ENCODE measurements at places on chromosomes 13 and 19.

DNA sequence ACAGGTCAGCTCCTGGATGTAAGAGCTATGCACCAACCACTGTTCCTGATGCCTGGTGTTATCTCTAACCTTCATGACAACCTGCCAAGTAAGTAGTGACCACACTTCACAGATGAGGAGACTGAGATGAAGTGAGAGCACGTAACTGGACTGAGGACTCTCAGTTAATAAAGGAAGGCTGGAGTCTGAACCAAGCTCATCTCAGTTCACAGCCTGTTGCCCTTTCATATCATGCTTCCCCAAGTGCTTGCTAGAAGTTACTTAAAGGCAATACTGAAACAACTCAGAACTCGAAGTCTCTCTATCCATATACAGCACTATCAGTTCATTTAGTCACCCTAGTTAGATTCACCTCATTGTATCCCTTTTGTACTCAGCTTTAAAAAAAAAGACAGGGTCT is 119.7 kb downstream of the ABCC4 start:
- DNase-seq: no peak

DNA sequence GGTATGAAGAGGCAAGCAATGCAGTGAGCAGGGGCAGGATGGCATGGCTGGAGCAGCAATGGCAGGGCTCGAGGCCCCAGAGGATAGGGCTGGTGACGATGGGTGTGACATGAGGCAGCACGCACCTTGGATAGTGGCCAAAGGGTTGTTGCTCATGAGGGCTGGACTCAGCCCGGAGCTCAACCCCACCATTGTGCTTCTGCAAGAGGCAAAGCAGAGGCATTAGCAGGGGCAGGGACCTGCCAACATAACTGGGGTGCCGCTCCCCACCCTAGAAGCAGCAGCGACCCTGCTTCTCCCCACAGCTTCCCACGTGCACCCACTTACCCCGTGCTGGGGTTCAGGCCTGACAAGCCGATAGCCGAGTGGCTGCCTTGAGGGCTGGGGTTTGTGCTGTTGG is 15.8 kb downstream of the ZNF574 start:
- no peak for DNase-seq

DNA sequence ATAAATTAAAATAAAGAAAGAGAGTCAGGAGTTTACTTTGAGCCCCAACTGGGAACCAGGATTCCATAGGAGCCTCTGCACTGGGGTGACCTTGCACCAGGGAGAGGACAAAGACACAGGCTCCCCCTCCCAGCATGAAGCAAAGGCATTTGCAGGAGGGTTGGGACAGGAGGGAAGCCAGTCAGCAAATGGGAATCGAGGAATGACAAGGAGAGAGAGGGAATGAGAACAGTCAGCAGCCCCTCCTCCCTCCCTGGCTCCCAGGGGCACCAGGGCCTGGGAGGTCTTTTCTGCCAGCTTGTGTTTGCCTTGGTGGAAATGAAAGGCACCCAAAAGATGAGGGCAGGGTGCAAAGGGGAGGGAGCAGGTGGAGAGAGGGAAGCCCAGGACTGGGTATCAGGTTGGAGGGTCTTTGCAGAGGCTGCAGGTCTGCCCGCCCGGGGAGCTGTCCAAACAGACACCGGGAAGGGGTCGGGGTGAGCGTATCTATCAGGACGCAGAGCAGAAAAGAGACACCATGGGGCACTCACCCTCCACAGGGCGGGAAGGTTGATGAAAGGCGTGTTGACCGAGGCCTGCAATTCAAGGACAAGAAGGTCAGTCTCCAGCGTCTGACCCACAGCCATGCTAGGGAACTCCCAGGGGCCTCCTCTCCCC is 3.8 kb downstream of the SBSN start:
- no peak for DNase-seq

- DNase-seq: peak; percentile 34
Measured at GRCh38 chr13:33678906-33679657, 138.9 kb upstream of the RFC3 start.

GRCh38 chr19:41734156-41734555 is 21.2 kb upstream of the CEACAM6 start:
- no peak for DNase-seq

DNA sequence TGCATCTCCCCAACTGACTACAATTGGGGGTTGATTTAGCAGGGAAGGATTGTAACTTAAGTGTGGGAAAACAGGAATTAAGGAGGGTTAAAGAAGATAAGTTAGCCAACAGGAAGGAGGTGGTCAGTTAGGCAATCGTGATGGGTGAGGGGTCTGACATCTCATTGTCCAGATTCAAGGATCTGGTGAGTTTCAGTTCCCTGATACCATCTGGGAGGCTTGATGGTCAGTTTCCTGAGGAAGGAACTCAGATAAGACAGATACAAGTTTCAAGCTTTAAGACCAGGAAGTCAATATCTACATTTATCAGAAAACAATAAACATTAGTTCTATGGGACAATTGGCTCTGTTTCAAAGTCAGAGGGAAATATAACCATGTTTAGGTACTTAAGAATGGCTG is 601.8 kb downstream of the SLITRK6 start:
- DNase-seq: no peak

DNA sequence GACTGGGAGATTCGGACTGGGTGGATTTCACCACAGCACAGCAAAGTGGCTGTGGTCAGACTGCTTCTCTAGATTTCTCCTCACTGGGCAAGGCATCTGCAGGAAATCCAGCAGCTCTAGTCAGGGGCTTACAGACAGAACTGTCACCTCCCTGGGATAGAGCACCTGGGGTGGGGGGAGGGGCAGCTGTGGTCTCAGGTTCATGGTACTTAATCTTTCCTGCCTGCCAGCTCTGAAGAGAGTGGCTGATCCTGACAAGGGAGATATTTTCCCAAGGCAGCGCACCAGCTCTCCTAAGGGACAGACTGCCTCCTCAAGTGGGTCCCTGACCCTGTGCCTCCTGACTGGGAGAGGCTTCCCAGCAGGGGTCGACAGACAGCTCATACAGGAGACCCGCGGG is 212.8 kb upstream of the KLF12 start:
- no peak for DNase-seq

GRCh38 chr19:41452584-41453275 is 9.8 kb downstream of the ERICH4 start:
- DNase-seq: no peak

GRCh38 chr13:27917121-27917947 is 2.5 kb upstream of the PDX1 start:
- no peak for DNase-seq

DNA sequence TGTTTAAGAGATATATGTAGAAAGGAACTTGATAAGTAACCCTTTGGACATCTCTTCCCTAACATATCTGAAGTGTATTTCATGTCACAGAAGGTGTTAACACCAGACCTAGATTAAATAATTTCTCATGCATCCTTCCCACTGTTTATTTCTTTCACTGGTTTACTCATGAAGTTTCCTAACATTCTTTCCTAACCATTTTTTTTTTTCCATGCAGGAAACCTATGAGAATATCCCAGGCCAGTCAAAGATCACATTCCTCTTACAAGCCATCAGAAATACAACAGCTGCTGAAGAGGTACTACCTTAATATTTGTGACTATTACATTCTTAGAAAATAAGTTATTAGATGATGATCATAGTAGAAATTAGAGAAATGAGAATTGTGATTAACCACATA is 28.8 kb downstream of the IPO5 start:
- DNase-seq: no peak

DNA sequence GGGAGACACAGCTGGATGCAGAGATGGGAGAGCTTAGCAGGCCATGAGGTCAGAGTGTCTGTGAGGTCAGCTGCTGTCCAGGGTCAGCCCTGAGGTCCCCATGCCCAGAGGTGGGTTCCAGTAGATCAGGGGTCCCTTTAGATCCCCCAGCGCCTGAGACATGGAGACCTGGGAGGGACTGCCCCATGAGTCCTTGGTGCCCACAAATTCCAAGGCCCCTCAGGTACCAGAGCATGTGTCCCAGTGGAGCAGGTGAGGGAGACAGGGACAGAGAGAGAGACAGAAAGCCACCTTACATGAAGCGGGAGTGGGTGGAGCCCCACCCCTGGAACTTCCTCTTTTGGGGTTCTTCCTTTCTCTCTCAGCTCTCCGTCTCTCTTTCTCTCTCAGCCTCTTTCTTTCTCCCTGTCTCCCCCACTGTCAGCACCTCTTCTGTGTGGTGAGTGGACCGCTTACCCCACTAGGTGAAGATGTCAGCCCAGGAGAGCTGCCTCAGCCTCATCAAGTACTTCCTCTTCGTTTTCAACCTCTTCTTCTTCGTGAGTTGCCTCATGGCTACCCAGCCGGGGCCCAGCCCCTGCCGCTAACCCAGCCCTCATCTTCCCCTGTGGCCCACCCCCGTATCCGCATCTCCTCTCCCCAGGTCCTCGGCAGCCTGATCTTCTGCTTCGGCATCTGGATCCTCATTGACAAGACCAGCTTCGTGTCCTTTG is at the start of gene CD37:
Gene CD37 (plus strand): TSS at position 336 of the 713 bp plus-strand sequence. CDS start 135 bp downstream, at position 471.
- peak; percentile 59 for DNase-seq

GRCh38 chr13:77417897-77418296 is 91.0 kb upstream of the MYCBP2 start:
- no peak for DNase-seq

GRCh38 chr19:47680858-47681332 is 32.3 kb upstream of the EHD2 start:
- DNase-seq: no peak

GRCh38 chr19:14404312-14404711 is 14.8 kb downstream of the DDX39A start:
- no peak for DNase-seq

- DNase-seq: no peak
Measured at GRCh38 chr13:64505336-64505910, 2724.7 kb downstream of the PCDH9 start.

DNA sequence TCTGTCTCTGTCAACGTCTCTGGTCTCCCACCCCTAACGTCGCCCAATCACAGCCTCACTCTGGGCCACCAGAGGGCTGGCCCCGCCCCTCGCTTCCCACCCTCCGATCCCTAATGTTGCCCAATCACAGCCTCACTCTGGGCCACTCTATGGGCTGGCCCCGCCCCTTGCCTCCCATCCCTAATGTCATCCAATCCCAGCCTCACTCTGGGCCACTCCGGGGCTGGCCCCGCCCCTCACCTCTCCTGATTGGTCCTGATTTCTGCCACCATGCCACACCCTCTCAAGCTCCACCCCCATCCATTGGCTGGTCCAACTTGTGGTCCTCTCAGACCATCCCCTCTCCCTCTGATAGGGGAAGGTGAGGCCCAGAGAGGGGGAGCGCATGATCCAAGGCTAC is 24.9 kb downstream of the CELF5 start:
- no peak for DNase-seq

DNA sequence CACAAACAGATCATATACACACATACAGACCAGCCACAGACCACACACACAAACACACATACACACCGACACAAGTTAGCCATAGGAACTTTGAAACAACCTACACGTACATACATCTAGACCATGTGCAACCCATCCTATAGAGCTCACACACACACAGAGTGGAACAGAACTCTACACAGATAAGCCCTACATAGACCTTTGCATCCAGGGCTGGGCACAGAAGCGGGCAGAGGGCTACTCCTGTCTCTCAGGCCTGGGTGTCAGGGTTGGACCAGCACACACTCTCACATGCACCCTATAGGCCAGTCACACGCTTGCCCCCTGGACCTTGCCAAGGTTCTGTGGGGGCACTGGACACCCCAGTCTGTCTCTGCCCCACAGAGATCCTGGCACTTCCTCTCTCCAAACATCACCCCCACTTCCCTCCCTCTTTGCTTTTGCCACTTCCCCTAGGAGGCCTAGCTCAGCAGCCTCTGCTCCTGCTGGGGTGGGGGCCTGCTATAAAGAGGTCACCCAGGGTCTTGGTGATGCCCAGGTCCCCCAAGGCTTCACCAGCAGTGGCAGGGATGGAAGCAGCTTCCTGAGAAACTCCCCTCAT is 5.8 kb upstream of the JUNB start:
- DNase-seq: no peak

DNA sequence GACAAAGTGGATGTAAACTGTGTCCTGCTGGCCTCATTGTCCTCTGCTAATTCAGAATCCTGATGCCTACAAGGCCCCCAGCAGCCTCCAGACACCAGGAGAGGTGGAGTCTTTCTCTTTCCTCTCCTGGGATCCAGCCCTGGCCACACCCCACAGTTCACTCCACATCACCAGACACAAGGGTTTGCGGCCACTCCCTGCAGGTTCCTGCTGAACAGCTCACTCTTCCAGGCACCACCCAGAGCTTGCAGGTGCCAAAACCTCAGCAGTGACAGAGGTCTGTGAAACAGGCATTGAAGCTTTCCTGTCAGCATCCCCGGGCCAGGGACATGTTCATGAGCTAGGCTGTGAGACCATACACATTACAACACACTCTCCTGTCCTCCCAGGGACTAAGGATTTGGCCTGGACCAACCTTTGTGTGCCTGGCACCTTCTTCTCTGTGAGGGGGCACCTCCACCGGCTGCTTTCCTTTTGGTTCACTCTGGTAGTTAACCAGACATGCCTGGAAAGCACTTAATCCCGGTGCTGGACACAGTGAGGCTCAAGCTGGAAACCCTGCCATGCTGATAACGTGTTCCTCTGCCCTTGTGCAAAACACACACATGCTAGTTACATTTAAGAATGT is 11.1 kb upstream of the ATP12A start:
- no peak for DNase-seq

- DNase-seq: no peak
Measured at GRCh38 chr13:31945202-31945961, 86.2 kb upstream of the FRY start.

GRCh38 chr19:58021541-58022282 is 12.1 kb upstream of the ZSCAN1 start:
- DNase-seq: peak; percentile 25

- DNase-seq: no peak
Measured at GRCh38 chr19:44345959-44346358, 10.5 kb downstream of the ZNF112 start.

- DNase-seq: no peak
Measured at GRCh38 chr19:9836021-9836420, 903 bp downstream of the PIN1 start.

- no peak for DNase-seq
Measured at GRCh38 chr13:98239162-98240076, 62.4 kb upstream of the RNF113B start.

GRCh38 chr13:40581277-40581579 is 85.2 kb downstream of the FOXO1 start:
- no peak for DNase-seq

DNA sequence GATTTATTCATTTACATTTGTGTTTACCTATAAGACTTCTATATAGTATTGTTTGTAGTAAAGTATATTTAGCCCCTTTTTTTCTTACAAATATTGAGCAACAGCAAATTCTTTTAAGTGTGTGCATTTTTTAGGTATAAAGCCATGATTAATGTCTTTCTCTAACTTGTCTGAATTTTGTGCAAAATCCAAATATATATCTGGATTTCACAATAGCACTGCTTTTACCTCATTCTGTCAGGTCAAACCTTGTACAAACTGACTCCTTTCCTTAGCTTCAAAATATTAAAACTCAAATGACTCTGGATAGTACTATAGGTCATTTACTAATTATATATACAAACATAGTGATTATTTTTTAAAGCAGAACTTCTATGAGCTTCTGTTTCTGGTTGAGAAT is 563.0 kb upstream of the SPRY2 start:
- no peak for DNase-seq

GRCh38 chr19:14112809-14113385 is 4.7 kb downstream of the PRKACA start:
- DNase-seq: no peak

GRCh38 chr13:107568181-107568580 is 647.2 kb downstream of the LIG4 start:
- DNase-seq: no peak
